Daoy (cell line): ENCODE measurements at places on chromosomes 7 and 10.

GRCh38 chr10:116049158-116049973 lies 223.6 kb downstream of the GFRA1 start:
- DNase-seq, result no peak

- DNase-seq, result no peak
Measured at GRCh38 chr10:101054351-101054750, 7.4 kb upstream of the KAZALD1 start.

DNA sequence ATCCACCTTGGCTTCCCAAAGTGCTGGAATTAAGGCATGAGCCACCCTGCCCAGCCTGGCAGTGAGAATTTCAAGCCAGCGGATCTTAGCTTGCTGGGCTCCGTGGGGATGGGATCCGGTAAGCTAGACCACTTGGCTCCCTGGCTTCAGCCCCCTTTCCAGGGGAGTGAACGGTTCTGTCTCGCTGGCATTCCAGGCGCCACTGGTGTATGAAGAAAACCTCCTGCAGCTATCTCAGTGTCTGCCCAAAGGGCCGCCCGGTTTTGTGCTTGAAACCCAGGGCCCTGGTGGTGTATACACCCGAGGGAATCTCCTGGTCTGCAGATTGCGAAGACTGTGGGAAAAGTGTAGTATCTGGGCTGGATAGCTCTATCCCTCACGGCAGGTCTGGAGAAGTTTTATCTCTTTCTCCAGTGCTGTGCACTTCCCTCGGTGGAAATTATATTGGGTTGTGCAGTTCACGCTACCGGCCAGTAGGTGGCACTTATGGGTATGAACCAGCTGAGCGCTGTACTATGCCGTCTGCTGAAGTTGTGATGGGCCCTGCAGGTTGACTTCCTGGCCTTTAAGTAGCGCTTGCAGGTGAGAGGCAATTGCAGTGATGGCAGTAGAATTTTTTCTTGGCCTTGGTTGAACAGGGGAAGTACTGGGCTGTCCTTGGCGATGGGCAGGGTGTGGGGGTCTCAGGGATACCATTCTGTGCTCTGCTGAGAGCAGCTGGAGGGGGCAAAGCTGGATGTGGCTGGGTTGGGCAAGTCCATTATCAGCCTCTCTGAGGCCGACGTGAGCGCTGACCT lies 138.0 kb upstream of the MTPN start:
- peak; percentile 9 for DNase-seq

GRCh38 chr7:20450536-20450935 lies 119.8 kb downstream of the ITGB8 start:
- no peak for DNase-seq

DNA sequence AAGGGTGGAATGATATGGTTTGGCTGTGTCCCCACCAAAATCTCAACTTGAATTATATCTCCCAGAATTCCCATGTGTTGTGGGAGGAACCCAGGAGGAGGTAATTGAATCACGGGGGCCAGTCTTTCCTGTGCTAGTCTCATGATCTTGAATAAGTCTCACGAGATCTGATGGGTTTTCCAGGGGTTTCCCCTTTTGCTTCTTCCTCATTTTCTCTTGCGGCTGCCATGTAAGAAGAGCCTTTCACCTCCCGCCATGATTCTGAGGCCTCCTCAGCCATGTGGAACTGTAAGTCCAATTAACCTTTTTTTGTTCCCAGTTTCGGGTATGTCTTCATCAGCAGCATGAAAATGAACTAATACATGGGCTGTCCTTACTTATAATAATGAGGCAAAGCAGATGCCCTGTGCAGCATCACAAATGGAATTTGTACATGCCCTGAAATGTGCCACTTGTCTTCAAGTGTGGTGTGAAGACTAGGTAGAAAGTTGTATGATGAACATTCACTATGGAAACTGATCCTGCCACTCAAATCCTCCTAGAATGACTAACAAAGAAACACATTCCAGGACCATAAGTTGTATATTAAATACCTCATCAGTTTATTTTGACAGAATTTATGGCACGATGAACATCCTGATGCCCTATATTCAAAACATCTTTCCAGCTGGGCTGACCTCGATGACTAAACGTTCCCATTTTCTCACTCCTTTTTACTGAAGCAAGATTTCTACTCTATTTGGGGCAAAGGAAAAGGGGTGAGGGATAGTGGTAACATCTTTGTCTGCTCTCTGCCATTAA lies 122.8 kb upstream of the CTTNBP2 start:
- DNase-seq, result peak; percentile 53
